ENCODE measurements at places on chromosomes 7 and 10.

- DNase-seq, result no peak
- peaks cover 82% of the 10 kb centered on the region for H3K36me3 ChIP-seq
- H3K27me3 ChIP-seq, result no peaks in the 10 kb centered on the region
- H3K27ac ChIP-seq, result no peak overlapping the region
- H3K4me1 ChIP-seq, result no peaks in the 10 kb centered on the region
These were observed 28.2 kb downstream of the HBP1 start for GRCh38 chr7:107196834-107197610.

DNA sequence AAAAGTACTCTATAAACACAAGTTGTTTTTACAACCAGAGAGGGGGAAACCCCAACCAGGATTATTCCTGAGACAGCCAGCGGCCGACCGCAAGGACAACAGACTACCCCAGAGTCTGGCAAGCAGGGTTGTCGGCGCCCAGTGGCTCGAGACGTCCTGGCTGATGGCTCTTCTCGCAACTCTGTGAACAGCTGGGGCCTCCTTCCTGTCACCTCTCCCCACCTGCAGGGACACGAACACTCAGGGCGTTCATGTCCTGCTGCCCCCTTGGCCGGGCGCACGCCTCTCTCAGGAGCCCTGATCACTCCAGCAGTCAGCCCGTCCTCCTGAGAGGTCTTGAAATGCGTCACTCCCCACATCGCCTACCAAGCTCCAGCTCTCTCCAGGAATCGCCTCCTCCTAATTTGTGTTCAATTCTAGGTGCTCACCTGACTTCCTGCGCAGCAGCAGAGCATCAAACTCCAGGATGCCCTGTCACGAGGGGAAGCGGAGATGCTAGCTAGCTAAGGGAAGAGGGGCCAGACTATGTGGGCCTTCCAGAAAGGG lies 66.4 kb upstream of the TNRC18 start:
- no peak overlapping the region for H3K27ac ChIP-seq
- no peak for DNase-seq

DNA sequence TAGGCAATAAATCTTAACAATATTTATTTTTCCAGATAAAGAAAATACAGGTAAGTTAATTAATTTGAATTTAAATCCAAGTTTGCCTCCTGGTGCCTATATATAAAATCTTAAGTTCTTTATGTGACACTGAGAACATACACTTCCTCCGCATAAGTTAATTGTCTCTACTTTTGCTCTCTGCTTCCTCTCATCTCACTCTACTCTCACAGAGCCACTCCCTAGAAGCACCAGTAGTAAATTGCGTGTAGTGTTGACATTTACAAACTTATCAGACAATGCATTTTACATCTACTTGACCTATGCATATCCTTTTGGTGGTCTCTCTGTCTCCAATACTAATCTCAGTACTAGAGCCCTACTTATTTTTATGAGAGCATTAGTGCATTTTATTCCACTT lies 144.5 kb downstream of the ETV1 start:
- no peak overlapping the region for H3K4me3 ChIP-seq
- H3K27ac ChIP-seq, result no peak overlapping the region
- peaks cover 10% of the 10 kb centered on the region for H3K4me1 ChIP-seq
- H3K36me3 ChIP-seq, result no peaks in the 10 kb centered on the region
- H3K27me3 ChIP-seq, result no peaks in the 10 kb centered on the region
- no peak for DNase-seq

DNA sequence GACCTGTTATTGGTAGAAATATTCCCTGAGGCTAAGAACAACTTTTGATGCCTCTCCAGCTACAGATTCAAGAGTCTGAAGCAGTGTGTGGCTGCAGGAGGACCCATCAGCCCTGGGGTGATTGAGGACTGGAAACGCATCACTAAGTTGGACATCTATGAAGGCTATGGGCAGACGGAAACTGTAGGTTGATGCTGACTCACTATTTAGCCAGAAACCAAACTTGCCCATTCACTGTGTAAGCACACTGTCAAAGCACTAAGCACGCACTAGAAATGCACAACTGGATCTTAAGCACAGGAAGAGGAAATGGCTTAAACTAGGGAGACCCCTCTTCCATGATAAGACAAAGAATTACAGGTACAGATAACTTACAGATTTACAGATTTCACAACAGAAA lies 20.8 kb downstream of the ACSM6 start:
- H3K27ac ChIP-seq, result no peak overlapping the region
- H3K36me3 ChIP-seq, result no peaks in the 10 kb centered on the region
- no peak for DNase-seq
- no peaks in the 10 kb centered on the region for H3K27me3 ChIP-seq
- no peaks in the 10 kb centered on the region for H3K4me1 ChIP-seq

GRCh38 chr7:20224025-20224424 lies 6.8 kb upstream of the MACC1 start:
- no peaks in the 10 kb centered on the region for H3K4me1 ChIP-seq
- no peak overlapping the region for H3K27ac ChIP-seq
- no peaks in the 10 kb centered on the region for H3K36me3 ChIP-seq
- DNase-seq, result no peak
- H3K27me3 ChIP-seq, result no peaks in the 10 kb centered on the region

DNA sequence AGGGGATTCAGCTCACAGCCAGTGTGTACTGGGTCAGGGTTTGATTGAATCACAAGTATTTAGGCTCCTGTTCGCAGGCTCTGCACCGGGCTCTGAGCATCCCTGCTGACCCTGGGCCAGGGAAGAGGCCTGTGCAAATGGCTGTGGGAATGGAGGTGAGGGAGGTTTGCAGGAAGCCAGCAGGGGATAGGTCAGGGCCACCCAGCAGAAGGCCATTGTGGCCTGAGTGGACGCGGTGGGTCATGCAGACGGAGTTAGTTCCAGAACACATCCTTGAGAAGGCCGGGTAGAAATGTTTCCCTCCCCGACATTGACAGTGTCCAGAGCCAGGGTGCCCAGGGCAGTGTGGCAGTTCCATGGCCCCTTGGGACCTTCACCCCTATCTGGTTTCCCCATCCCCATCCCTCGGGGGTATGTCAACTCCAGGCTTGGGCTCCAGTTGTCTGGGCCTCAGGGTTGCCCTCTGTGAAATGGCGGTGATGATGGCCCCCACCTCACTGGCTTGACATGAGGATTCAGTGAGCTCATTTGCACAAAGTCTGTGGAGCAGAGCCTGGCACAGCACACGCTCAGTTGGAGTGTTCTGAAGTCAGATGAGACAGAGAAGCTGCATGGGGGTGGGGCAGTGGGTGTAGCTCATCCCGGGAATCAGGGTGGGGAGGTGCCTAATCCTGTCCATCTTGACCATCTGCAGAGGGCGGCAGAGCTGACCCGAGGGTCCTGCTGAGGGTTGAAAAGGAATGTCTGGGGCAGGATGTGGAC lies 107.6 kb downstream of the ADCY1 start:
- H3K4me3 ChIP-seq, result no peak overlapping the region
- H3K27me3 ChIP-seq, result no peaks in the 10 kb centered on the region
- no peak for DNase-seq
- no peaks in the 10 kb centered on the region for H3K4me1 ChIP-seq
